Stimulated activated naive CD8-positive, alpha-beta T cell treated with anti-CD3 and anti-CD28 coated beads, Interleukin-15, amount 100 ng/mL, for 72 hours (primary cell): ENCODE measurements at places on chromosomes 5 and 9.

- DNase-seq: no peak
Observed at GRCh38 chr5:1226839-1227581, 1.8 kb downstream of the SLC6A18 start.

DNA sequence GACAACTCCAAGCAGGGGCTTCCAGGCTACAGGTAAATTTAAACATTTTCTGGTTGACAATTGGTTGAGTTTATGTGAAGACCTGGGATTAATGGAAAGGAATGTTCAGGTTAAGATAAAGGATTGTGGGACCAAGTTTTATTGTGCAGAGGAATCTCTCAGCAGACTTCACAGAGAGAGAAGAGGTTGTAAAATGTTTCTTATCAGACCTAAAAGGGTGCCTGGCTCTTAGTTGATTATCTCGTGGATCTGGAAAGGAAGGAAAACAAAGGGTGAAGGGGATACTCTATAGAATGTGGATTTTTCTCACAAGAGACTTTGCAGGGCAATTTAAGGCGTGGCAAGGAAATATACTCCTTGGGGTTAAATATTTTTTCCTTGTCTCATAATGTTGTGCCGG is 96.5 kb upstream of the RASGRF2 start:
- no peak for DNase-seq

GRCh38 chr9:125852386-125852785 is 105.2 kb downstream of the PBX3 start:
- DNase-seq: no peak

DNA sequence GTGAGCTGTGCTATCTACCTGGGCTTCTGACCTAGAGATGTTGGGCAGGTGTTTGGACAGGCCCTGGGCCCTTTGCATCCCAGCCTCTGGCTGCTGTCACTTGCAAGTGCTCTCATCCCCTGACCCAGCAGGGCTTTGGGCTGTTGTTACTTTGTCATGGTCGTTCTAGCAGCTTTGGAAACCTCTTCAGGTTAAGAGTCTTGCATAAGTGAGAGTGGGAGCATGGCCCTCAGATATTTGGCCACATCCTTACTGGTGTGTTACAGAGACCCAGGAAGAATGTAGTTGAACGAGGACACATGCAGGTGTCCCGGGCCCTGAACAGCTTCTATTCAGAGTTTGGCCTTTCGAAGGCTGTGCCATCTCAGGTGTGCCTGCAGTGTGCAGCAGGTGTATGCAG is 4.5 kb downstream of the TENT4A start:
- no peak for DNase-seq

- peak; percentile 66 for DNase-seq
Observed at GRCh38 chr5:134127376-134127861, 12.9 kb downstream of the TCF7 start.

DNA sequence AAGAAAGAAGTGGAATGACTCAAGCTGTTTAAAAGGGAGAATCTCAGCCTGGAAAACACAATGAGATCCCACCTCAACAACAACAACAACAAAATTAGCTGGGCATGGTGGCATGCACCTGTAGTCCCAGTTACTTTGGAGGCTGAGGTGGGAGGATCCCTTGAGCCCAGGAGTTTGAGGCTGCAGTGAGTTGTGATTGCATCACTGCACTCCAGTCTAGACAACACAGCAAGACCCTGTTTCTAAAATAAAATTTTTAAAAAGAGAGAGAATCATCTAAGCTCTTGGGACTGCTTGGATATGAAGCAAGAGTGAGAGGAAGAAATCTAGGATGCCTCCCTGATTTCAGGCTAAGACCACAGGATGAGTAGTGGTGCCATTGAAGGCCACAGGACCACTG is 47.4 kb upstream of the KIF2A start:
- DNase-seq: no peak

- DNase-seq: no peak
Observed at GRCh38 chr9:68941780-68942459, 72.0 kb downstream of the PRKACG start.

DNA sequence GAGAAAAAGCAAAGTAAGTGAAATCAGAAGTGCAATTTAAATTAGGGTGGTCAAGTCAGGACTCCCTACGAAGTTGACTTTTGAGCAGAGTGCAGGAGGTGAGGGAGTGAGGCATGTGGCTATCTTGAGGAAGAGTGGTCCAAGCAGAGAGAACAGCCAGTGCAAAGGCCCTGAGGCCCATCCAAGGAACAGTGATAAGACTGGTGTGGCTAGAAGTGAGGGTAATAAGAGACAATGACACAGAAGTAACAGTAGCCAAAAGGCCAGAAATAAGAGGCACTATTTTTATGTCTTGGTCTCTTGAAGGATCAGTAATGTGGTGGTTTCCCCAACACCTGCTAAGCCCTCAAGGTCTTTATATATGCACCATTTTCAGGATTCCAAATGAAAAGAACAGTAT is 120.4 kb downstream of the SLC1A3 start:
- no peak for DNase-seq

DNA sequence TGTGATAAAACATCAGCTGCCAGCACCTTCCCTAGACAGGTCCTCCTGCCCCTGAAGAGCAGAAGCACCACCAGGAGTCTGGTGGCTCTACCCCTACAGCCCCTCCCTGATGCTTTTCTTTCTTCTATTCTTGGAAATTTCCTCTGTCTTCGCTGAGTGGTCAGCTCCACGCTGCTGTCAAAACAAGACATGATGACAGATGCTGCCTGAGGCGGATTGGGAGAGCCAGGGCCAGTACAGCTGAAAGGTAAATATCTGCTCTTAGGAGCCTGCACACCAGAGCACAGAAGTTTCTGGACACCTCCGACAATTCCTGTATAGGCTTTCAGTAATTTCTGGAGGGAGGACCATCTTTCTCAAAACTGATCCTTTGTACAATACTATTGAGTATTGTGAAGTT is 4.7 kb upstream of the OR1Q1 start:
- DNase-seq: no peak

- peak; percentile 96 for DNase-seq
Observed at GRCh38 chr5:392431-392988, 50.5 kb upstream of the EXOC3 start.

DNA sequence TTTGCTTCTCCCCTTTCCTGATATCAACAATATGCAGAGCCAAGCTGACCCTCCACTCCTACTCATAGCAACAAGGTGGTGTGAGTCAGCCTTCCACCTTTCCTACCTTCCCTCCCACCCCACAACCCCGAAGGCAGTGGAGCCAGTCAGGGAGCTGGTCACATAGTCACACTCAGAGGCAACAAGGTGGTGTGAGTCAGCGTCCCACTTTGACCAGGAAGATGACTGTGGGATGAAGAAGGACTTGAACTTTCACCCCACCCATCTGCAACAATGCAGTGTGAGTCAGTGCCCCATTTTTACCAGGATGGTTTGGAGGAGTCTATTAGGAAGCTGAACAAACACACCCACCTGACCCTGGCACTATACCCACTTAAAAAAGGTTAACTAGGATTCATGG is 30.1 kb upstream of the ZNF782 start:
- DNase-seq: no peak

DNA sequence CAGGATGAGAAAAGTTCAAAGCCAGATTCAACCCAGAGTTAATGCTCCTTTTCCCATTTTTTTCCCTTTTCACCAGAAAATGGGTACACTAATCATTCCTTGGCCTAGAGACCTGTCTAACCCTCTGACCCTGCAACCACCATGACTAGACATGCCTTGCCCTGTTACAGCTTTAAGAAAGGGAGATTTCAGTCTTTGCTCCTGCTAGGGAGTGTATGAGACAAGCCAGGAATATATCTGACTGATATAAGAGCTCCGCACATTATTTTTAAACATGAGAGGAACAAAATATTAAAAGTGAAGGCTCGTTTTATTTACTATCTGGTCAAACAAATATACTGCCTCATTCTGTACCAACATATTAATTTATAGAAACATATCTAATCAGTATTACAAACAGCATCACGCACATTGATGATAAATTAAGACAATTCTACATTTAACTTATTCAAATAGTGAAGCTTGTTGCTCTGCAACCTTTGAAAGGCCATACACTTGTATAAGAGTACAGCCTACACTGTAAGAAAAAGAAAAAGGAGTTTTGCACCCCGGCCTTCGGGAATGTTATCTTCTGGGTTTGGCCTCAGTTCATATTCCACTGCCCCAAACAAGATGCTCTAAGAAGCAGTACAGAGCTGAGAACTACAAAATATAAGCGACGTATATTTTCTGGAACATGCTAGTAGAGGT is 132.7 kb downstream of the FBXL17 start:
- no peak for DNase-seq

- no peak for DNase-seq
Observed at GRCh38 chr5:4877579-4877978, 262.6 kb upstream of the ADAMTS16 start.

- no peak for DNase-seq
Observed at GRCh38 chr9:118121361-118121760, 417.2 kb downstream of the TLR4 start.

GRCh38 chr5:150082374-150082773 is 4.0 kb downstream of the CSF1R start:
- DNase-seq: no peak

GRCh38 chr5:167951116-167951515 is 340.3 kb upstream of the WWC1 start:
- no peak for DNase-seq

DNA sequence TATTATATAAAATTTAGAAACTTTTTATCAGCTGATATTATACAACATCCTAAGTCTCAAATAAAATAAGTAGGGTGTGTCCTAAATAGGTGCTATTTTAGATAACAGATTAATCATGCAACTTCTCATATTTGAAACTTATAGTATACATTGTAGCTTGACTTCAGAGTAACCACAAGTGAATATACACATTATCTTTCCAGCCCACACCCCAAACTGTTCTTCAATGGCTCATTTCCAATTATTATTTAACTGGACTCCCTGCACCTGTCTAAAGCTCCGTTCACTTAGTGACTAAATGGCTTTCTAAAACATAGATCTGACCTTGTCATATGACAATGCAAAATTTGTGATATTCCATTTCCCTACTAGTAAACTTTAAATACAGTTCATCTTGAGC is 490.9 kb upstream of the RGMB start:
- no peak for DNase-seq

GRCh38 chr5:133779828-133780475 is 167.6 kb upstream of the FSTL4 start:
- no peak for DNase-seq

- DNase-seq: no peak
Observed at GRCh38 chr5:93257616-93258015, 323.4 kb downstream of the NR2F1-AS1 start.

DNA sequence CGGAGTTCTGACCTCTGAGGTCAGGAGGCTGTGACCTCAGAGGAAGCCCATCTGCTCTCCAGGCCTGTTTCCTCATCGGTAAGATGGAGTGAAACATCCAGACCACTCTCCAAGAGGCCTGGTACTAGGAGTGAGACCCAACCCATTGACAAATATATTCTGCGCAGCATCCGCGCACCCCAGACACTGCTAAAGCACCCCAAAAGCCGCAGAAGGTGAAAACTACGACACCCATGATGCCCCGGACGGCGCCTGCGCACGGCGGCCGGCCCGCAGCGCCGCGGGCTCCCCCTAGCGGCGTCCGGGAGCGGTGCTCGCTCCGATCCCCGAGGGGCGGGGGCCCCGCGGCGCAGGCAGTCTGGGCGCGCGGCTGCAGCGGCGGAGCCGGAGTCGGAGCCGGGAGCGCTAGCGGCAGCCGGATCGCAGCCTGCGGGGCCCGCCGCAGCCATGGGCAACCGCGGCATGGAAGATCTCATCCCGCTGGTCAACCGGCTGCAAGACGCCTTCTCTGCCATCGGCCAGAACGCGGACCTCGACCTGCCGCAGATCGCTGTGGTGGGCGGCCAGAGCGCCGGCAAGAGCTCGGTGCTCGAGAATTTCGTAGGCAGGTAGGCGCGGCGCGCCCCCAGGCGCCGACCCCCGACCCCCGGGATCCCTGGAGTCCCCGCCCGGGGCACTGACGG is at the start of gene DNM1:
Gene DNM1 (plus strand): TSS at position 356 of the 683 bp plus-strand sequence. CDS start 92 bp downstream, at position 448.
- peak; percentile 83 for DNase-seq

DNA sequence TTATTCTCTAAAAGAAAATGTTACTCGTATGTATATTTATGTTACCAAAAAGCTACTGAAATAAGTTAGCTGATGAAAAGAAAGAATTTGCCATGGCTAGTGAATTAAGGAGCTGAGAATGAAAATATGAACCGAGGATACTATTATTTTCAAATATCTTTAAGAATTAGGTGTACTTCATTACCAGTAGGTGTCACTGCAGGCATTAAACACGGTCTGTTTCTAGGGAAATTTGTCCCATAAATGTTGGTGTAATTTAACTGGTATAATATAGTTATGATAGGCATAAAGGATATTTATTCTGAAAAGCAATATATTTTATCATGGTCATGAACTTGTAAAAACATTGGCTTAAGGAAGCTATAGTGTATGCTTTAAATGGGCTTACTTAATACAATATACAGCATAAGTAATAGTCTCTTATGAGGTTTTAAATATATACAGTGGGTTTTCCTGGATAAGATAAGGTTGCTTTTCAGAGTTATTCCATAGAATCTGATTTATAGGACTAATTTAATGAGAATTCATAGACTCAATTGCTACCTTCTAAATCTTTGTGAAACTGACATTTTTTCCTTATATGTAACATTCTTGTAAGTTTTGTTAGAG is 72.4 kb upstream of the MPDZ start:
- no peak for DNase-seq

DNA sequence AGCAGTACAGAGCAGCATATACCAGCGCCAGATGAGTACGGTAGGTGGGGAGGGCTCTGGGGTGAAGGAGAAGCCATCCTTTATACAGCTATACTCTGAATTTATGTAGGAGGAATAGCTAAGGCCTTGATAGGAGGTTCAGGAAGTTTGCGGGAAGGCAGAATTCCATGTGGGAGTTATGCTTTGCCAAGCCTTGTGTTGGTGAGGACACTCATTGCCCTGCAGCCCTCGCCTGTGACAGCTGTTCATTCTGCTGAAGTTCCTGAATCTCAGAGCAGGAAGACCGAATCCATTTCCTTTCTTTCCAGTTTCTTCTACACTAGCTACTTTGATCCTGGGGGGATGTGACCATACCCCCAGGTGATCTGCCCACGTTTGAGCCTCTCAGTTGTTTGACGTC is 7.7 kb downstream of the MFAP3 start:
- no peak for DNase-seq
